ENCODE measurements at places on chromosomes 3 and 15.

- DNase-seq = peak; percentile 1
Observed at GRCh38 chr3:192169332-192169915, 557.9 kb downstream of the FGF12 start.

DNA sequence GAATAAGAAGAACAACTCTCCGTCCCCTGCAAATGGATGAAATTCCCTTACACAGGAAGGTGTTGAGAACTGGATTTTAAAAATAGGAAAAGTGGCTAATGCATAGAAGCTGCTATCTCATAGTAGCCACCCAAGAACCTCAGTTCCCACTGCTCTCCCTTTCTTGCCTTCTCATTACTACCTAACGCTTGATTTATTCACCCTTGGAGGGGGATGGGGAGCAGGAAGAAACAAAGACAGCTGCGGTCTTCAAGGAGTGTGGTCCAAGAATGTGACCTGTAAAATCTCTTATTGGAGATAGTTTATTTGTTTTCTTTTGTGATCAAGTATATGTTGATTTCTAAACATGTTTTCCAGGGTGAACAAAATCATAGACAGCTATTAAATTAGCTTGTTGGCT, 274.1 kb upstream of the CTNNB1 start:
- DNase-seq = peak; percentile 21

- DNase-seq = no peak
Observed at GRCh38 chr15:79373728-79374127, 58.4 kb upstream of the MINAR1 start.

GRCh38 chr3:138070006-138070405, 45.4 kb downstream of the DZIP1L start:
- DNase-seq = no peak

- DNase-seq = no peak
Observed at GRCh38 chr3:30481241-30481640, 125.2 kb upstream of the TGFBR2 start.

GRCh38 chr3:104126463-104126862, 1240.2 kb upstream of the ALCAM start:
- DNase-seq = no peak

- DNase-seq = no peak
Observed at GRCh38 chr3:190696777-190697501, 165.6 kb downstream of the GMNC start.
